ENCODE measurements at places on chromosomes 4 and X. TPM values are rescaled to one million over a fixed set of nuclear protein-coding genes. Genes with fewer than 3 reads are reported as not detected.

The NSUN7 gene
- not detected for total RNA-seq

The NRK gene
- total RNA-seq = 0.03 TPM

The PRICKLE3 gene
- 9.2 TPM for total RNA-seq

The AFM gene
- not detected for total RNA-seq

The PCDH7 gene
- total RNA-seq = not detected

GRCh38 chr4:186068581-186069348, at the start of gene TLR3:
Gene TLR3 (plus strand): TSS chr4:186069156. CDS start chr4:186076620, 7,464 bp downstream.
- no peak for DNase-seq

The EPGN gene
- total RNA-seq = 0.22 TPM

GRCh38 chr4:178752954-178753525, 1310.8 kb upstream of the AGA start:
- DNase-seq = no peak

The ASB5 gene
- not detected for total RNA-seq

- DNase-seq = no peak
These were observed 103.8 kb downstream of the EFNB1 start for GRCh38 chrX:68932611-68933010.

DNA sequence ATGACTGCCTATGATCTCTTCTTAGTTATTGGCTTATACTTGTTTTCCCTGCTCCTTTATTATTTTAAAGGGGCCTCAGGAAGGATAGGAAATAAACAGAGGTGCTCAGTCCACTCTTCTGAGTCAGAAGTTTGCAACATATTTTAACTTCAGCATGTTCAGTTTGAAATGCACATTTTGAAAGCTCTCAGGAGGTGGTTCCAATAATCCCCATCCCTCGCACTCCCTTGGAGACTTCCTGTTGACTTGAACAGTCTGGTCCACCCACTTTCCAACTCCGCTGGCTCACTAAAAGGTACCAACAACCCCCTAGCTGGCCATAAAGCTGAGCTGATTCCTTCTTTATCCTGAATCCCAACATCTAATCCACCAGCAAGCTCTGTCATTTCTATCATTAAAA, 78.3 kb upstream of the DUSP21 start:
- no peak for DNase-seq

The GAGE12F gene
- total RNA-seq = not detected

The SRPX2 gene
- total RNA-seq = not detected

The RENBP gene
- 8.6 TPM for total RNA-seq

DNA sequence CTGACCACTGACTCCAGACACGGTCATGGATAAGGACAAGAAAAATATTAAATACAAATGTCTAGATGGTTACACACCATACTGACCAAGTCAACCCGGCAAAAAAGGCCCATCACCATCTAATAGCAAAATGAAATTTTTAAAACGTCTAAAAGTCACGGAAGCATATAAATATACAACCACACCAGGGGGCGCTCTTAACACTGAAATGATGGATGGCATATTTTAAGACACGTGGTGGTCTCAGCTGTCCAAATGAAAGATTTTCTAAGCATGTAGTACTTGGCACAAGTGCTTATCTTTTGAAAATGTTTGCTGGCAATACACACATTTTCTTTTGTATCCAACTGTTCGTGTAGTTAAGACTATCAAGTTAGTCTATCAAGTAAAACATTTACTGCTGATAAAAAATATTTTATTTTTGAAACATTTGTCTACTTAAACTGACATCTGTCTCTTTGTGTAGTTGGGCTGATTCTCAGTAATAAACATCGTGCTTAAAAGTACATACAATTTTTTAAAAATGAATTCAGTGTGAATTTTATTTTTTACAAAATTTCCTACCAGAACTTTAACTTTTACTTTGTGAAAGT, 64.6 kb downstream of the COX7B2 start:
- DNase-seq = peak; percentile 12

GRCh38 chrX:103789004-103789403, 12.4 kb downstream of the PLP1 start:
- no peak for DNase-seq

DNA sequence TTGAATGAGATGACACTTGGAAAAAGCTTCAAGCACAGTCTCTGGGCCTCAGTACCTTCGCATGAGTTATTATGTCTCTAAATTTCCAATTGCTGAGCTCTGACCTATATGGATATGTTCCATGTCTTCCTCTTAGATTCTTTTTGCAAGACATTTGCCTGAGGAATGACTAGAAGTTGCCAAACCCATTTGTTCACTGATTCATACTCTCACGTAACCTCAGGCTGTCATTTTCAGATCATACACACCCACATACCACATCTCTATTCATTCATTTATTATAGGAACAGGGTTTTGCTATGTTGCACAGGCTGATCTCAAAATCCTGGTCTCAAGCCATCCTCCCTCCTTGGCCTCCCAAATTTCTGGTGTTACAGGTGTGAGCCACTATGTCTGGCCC, 2137.1 kb upstream of the TENM3 start:
- DNase-seq = no peak

DNA sequence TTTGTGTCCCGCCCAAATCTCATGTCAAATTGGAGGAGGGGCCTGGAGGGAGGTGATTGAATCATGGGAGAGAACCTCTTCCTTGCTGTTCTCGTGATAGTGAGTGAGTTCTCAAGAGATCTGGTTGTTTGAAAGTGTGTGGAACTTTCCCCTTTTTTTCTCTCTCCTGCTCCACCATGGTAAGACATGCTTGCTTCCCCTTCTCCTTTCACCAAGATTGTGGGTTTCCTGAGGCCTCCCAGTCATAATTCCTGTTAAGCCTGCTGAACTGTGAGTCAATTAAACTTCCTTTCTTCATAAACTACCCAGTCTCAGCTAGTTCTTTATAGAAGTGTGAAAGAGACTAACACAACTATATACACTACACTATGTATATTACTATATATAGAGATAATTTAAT, 697.8 kb upstream of the HS3ST1 start:
- DNase-seq = no peak

The TRAM1L1 gene
- total RNA-seq = not detected

DNA sequence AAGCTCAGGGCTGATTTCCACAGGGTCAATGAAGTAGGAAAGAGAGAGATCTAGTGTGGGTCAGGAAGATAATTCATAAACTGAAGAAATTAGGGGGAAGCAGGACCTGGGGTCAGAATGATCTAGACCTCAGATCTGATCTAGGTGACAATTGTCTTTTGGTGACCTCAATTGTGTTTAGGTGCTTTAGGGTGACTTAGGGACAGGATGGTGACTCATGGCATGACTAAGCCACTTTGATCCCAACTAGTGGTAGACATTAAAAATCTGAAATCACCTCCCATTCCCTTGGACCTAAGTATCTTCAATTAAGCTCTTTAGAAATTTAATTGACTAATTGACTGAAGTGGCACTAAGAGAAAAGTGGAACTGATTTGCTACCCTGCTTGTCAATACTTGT, 36.7 kb upstream of the GRXCR1 start:
- no peak for DNase-seq

DNA sequence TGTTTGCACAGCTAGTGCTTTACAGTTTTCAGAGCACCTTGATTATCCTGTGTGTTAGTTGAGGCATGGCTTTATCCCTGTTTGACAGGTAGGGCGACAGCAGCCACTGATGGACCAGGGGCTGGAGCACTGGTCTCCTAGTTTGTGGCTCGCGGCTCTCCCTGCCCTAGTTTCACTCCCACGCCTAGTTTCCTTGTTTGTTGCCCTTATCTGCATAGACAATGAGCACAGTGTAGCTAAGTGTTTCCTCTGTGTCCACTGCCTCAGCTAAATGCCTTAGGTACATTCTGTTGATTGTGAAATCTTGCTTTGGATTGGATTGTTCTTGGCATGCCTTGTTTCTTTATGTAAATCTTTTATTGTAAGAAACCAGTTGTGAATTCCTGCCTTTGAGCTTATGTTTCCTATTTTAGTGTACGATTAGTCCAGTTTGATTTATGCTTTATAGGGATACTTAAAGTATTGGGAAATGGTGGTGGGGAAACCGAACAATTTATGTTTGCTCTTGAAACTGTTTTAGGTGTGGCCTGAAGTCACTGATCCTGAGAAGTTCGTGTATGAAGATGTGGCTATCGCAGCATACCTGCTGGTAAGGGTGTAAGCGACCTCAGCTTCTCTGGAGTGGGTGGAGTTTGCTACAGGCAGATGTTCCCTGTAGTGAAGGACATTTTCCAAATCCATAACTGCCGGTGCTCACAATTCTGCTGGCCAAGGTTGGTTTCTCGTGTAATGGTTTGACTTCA, 11.0 kb downstream of the TRMT44 start:
- DNase-seq = no peak

The SATL1 gene
- not detected for total RNA-seq

- DNase-seq = no peak
These were observed 185.3 kb downstream of the MID1IP1 start for GRCh38 chrX:38986586-38986985.

- no peak for DNase-seq
These were observed 54.4 kb downstream of the MRPL1 start for GRCh38 chr4:77917075-77917474.

The SYTL5 gene
- 0.05 TPM for total RNA-seq

The CDX4 gene
- not detected for total RNA-seq

The BEX1 gene
- 1.2 TPM for total RNA-seq

- no peak for DNase-seq
These were observed 223.9 kb upstream of the VEGFC start for GRCh38 chr4:177016541-177017141.

GRCh38 chr4:2671267-2671895, 84.8 kb downstream of the TNIP2 start:
- DNase-seq = no peak

- no peak for DNase-seq
These were observed 22.9 kb downstream of the WFS1 start for GRCh38 chr4:6292376-6293096.

GRCh38 chr4:119666653-119667091, 38.1 kb upstream of the PDE5A start:
- no peak for DNase-seq

GRCh38 chr4:41619161-41619560, 81.2 kb downstream of the LIMCH1 start:
- no peak for DNase-seq

The PABPC1L2B gene
- not detected for total RNA-seq

- DNase-seq = no peak
These were observed 277.9 kb downstream of the CFAP299 start for GRCh38 chr4:80613470-80613869.
